M059J (cell line): ENCODE measurements at places on chromosomes 16 and 17.

- peak; percentile 70 for DNase-seq
These were observed 543 bp downstream of the ARHGAP23 start for GRCh38 chr17:38428643-38429371.

DNA sequence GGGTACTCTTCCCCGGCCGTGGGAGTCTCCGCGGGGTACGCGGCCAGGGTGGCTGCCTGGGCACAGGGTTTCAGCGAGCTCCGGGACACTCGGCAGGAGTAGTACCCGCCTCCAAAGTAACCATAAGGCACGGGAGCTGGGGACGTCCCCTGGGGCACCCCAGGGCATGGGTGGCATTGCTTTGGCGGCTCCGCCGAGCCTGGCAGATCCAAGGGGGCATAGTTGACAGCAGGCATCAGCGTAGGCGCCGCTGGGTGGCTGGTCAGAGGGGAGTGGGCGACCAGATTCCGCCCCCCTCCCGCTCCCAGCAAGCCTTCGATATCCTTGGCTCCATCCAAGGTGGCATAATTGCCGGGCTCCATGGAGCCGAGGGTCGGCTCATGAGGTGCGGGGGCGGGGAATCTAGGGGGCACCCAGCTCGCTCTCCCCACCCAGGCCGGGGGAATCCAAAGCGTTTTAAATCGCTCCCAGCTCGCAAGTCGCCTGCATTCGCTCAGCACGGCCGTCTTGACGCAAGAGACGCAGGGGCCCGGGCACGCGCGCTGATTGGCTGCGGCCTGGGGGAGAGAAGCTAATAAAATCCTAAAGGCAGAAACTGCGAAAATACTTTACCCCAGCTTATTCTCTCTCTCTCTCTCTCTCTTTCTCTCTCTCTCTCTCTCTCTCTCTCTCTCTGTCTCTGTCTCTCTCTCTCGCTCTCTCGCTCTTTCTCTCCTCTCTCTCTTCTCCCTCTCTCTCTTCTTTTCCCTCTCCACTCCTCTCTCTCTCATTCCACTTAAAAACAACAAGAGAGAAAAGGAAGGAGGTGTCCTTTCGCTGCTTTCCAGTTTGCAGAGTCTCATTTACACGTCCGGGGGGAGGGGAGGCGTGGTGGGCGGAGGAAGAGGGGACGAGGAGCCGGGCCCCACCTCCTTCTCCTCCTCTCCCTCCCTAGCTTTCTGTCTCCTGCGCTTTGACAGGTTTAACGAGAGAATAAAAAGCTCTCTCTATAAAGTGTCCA lies at the start of gene HOXB13:
TSS of gene HOXB13 (minus strand) at position 519 of the 1,000 bp plus-strand sequence. CDS start at position 362, 157 bp downstream.
- peak; percentile 81 for DNase-seq

- DNase-seq = no peak
These were observed 2.1 kb downstream of the SOX9 start for GRCh38 chr17:72122765-72123529.

DNA sequence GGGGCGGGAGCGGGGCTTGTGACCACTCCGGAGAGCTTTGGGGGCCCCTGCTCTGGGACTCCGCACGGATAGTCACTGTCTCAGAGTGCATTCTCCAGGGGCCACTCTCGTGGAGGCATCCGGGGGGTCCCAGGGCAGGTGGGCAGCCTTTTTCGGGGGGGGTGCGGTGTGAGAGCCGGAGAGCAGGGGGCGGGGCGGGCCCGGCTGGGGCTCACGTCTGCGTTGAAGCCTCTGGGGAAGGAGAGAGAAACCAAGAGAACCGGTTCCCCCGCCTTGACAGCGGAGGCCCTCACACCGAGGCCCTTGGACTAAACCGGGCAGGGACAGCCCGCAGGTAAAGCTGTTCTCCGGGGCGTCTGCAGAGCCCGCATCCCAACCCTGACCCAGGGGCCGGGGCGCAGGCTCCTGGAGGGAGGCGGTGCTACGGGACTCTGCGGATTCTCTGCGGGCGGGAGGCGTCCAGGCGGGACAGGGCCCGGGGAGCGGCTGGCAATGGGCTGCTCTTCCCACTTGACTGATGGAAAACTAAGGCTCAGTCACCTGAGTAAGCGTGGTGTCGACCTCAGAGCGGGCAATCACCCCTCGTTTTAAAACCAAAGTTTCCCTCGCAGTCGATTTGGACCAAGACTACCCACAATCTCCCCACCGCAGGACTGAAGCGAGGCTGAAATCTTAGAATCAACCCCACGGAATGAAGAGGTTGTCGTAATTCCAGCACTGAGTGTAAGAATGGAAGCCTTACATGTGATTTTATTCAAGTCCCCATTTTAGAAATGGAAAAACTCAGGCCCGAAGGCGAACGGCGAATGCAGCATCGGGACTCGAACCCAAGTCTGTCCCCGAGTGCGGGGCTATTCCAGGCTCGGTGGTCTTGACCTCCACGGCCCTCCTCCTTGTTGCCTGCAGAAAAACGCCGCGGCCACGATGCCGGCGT lies 49.6 kb upstream of the AMZ2 start:
- no peak for DNase-seq

DNA sequence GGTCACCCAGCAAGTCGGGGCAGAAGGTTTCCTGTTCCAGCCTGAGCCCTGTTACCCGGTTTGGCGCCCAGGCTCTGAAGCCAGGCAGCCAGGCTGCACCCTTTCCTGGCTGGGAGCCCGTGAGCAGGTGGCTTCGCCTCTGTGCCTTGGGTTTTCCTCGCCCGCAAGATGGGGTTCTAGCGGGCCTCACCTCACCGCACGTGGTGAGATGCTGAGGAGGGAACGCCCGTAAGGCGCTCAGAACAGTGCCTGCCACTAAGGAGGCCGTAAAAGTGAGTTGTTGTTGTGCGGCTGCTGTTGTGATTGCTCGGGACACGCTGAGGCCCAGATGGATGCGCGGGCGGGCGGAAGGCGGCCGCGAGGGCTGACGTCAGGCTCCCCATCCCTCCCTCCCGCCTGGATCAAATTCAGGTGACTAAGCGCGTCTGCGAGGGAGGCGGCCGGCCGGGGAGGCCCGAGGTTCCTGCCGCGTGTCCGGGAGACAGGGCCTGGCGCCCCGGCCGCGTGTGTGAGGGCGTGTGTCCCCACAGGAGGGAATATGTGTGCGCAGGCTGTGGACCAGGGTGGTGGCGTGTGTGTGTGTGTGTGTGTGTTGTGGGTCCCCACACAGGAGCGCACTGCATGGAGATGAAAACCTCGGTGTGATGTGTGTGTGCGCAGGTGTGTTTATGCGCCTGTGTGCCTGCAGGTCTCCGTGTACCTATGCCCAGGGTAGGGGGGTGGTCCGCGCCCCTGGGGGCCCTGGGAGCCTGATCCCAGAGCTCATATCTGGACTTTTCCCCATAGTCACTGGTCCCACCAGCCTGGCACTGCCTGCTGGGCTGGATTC lies 4.3 kb downstream of the CAMKK1 start:
- peak; percentile 82 for DNase-seq

- no peak for DNase-seq
These were observed 15.4 kb downstream of the COG1 start for GRCh38 chr17:73208139-73208827.

DNA sequence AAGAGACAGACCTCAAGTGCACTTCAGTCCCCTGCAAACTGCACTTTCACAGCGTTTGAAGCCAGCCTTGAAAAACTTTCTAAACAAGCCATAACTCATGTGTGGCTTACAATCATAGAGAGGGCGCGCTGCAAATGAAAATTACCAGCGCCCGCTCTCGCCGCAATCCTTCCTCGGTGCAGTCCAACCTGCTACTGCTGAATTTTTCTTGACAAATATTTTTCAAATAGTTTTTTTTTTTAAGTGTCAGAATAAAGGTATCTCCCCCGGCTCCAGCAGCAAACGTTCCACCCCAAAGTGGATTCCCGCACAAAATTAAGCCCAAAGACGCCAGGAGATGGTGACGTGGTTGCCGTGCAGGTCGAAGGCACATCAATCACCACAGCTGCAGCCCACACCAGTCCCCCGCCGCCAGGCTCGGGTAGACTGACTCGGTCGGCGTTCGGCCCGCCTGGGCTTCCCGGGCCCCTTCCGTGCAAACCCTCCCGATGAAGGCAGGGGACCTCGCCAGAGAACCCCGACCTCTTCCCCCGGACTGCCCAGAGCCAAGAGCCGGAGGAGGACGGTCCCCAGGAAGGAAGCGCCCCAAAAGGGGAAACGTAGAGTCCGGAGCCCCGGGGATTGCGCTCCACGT lies 630 bp downstream of the GRB2 start:
- DNase-seq = peak; percentile 51

DNA sequence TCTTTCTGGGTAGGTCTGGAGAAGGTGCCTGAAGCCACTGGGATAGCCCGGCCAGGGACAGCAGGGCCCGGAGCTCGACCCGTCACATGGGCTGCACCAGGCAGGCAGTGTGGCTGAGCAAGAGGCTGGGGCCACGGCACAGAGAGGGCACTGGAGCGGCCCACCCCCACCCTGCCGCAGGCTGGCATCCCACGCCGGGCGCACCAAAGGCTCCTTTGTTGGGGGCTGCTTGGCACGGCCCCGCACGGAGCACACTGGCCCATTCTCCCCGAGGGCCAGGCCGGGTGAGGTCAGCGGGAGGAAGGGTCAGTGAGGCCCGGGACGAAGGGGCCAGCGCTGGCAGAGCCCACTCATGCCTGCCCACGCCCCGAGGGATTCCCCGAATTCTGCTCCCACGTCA lies 36.5 kb upstream of the PVALEF start:
- DNase-seq = no peak

GRCh38 chr17:80316927-80317705 lies 56.5 kb downstream of the RNF213 start:
- DNase-seq = no peak

DNA sequence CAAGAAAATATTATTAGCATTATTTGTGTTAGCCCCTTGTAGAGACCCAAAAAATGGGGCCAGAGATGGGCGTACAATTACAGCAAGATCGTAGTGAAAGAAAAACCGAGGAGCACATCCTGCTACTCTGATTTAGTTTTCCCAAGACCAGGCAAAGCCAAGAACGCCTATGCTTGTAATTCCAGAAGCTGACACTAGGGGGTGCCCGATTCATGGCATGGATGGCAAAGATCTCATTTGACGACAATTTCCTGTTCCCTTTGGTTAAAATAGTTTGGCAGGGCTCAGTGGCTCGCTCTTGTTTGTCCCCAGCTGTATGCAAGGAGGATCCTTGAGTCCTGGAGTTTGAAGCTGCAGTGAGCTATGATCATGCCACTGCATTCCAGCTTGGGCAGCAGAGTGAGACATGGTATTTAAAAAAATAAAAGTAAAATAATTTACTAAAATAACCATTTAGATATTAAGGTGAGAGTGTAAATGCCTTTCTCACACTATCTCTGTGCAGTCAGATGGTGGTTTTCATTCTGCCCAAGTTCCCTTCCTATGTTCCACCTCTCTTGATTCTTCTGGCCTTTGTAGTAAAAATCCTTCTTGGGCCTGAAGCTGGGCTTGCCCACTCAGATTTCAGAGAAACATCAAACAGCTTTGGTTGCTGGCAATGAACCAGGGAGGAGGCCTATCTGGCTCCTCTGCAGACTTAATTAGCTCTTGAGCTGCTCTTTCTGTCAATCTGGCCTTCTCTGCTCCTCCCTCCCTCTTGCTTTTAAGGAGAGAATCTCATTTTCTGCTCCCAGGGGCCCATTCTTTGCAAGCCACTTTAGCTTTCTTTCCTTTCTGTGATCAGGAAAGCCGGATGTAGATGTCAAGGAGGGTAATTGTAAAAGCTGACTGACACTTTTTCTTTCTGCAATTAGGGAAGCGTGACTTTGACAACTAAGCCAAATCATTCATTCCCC lies 31.2 kb downstream of the TMEM238L start:
- DNase-seq = no peak

GRCh38 chr17:41686281-41686680 lies 2.4 kb upstream of the EIF1 start:
- DNase-seq = no peak

- no peak for DNase-seq
These were observed 2.1 kb upstream of the CA4 start for GRCh38 chr17:60147553-60148223.

DNA sequence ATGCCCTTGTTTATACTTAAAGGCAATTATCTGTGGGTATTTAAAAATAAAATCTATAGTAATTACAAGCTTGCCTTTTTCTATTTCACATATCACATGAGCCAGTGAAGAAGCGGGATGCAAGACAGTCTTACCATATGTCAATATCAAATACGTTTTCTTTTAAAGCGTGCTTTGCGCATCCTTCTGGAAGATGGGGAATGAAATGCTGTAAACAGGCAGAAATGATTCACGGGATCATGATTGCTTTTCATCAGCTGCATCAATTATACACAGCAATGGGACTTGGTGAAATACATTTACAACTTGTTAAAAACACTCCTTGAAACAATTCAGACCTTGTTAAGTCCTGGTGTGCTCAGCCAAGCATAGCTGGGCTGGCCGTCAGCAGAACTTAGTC lies 72.5 kb downstream of the WSCD1 start:
- no peak for DNase-seq

DNA sequence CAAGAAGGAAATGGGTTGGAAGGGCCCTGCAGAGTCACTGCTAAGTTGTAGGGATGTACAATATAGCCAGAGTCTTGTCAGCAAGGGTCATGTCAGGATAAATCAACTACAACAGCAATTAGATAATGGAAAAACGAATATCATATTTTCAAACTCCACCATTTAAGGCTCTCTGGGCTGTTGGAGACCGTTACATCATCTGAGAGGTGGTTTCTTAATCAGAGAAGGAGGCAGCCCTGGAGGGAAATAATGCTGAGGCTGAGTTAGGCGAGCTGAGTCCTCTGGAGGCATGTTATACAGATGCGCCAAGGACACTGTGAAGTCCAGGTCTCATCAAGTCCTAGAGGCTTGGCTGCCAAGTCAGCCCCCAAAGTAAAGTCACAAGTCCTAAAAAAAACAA lies 30.3 kb downstream of the LYRM9 start:
- no peak for DNase-seq

DNA sequence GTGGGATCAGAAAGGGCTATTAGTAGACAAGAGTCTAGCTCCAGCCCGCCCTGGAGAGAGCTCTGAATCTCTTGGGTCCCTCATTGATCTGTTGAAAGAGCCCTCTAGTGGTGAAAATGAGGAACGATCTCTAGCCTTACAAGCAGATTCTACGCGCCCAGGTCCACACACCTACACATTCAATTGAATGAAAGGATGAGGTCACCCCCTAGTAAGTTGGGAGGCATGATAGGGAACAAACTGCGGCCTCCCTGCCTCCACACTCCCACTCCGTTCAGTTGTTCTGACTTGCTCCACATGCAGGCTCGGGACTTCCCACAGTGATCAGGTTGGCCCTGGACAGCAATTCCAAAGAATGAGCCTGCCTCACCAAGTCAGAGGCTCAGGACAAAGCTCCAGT lies 2.9 kb upstream of the CACNG3 start:
- peak; percentile 26 for DNase-seq

GRCh38 chr16:10128397-10129258 lies 53.6 kb downstream of the GRIN2A start:
- DNase-seq = no peak

DNA sequence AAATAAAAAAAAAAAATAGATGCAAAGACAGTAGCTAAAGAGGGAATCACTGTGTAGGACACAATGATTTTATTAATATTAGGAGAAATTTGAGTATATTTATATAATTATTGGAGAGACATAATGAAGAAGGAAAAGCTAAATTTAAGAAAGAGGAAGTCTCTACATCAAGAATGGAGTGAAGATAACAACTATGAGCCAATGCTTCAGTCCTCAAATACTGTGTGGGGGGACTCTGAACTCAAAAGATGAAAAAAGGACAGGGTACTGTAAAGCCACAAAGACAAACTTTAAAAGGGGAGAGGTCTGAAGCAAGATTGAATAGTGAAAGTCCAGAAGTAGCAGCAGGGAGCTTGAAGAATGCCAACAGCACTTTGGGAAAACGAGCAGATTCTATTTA lies 44.7 kb downstream of the SKAP1 start:
- no peak for DNase-seq
